Tongue (tissue), 3 donors: ENCODE measurements at places on chromosomes 11 and 22. TPM values are rescaled to one million over a fixed set of nuclear protein-coding genes. Genes with fewer than 3 reads are reported as not detected.

BIRC3 gene
- total RNA-seq = 4.9 TPM

DNA sequence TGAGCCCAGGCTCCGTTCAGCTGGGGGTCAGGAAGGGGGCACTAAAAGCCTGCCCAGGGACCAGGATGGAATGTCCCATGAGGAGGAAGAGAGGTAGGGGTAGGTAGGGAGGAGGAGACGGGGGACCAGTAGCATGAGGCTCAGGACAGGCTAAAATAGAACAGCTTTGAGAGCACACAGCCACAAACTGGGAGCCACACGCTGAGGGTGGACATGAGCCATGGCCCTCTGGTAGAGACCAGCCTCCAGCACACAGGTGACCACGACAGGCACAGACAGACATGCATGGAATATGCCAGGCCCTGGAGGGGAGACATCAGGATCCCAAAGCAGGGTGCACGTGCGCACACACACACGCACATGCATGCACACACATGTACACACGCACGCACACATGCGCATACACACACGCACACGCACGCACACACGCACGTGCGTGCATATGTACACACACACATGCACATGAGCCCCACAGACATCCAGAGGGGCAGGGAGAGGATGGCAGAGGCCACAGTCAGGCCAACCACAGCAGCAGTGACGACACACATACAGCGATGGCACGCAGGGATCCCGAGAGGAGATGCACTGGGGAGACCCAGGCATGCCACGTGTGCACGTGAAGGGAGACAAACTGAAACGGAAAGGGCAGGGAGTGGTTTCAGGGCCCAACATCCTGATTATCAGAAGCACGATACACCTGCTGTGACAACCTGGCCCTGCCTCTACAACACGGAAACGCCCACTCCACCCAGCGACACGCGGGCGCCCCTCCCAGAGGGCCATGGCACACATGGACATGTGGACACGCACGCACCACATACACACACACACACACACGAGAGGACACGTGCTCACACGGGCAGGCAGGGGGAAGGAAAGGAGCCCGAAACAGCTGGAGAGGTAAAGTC, 25.7 kb downstream of the LRRC10B start:
- DNase-seq = no peak

OAF gene
- total RNA-seq = 43.3 TPM

OR2AG2 gene
- not detected for total RNA-seq

DNA sequence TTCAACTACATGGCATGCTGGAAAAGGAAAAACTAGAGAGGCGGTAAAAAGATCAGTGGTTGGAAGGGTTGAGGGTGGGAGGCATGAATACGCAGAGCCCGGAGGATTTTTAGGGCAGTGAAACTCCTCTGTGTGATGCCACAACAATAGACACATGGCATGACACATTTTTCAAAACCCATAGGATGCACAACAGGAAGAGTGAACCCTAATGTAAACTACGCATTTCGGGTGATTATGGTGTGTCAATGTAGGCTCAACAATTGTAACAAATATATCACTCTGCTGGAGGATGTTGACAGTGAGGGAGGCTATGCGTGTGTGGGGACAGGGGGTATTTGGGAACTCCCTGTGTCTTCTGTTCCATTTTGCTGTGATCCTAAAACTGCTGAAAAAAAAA, 15.7 kb upstream of the FAM83F start:
- no peak for DNase-seq

DNA sequence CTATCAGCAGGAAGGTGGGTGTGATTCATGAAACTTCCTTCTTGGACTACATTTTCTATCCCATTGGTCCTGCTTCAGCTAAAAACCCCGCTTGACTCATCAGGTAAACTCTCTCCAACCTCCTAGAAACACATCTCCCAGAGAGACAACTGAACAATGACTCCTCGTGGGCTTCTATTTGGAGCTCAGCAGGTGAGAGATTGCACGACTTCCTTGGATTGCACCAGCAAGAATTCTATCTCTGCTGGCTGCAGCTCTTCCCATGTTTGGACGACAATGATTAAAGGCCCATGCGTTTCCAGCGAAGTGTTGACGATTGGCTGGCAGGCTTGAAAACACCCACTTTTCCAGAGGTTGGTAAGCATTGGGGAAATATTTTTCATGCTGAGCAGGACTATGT, 216.1 kb upstream of the NTM start:
- DNase-seq = no peak

DNA sequence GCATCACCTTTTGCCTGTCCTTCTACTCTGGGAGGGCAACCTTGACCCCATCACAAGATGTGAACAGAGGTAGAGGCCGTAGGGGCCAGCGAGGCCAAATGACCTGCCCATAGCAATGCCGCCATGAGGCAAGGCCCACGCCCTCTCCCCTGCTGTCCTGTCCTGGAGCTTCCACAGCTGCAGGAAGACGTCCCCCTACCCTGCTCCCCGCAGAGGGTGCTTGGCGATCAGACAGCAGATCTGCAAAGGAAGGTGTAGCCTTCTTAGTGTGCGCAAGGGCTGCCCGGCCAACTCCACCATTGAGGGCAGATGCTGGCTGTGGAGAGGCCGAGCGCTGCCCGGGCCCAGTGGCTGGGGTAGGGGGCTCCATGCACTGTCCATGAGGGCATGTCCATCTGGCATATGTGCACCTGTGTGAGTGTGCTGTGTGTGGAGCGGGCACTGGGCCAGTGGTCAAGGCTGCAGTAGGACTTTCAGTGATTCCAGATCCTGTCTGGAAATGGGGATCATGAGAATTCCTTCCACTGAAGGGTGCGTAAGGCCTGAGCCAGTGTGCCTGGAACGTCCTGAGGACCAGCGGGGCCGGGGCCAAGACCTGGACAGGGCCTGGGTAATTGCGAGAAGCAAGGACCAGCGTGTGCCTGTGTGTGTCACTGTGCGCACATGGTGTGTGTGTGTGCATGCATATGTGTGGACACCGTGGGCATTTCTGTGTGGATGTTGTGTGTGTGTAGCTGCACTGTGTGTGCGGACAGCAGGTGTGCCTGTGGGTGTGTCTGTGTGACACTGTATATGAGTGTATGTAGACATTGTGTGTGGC, 11.0 kb downstream of the TRPM5 start:
- no peak for DNase-seq
